Eye (tissue), 1 donor: ENCODE measurements at places on chromosomes 11 and 22.

DNA sequence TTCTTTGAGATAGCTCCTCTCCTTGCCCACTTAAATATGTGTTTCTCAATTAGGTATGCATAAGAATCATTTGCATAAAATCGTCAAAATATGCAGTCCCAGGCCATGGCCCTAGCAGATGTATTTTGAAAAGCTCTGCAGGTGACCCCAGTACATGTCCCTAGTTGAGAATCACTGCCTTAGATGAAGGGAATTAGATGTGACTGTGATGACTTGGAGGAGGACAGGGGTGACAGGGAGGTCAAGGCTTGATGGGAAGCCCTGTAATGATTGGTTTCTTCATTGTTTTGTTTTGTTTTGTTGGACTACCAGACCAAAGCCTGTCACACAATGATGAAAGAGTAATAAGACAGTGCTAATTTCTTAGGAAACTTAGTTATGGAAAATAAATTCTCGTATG is 74.4 kb downstream of the TNRC6B start:
- DNase-seq, result peak; percentile 90

GRCh38 chr11:27064086-27064485 is 23.5 kb downstream of the BBOX1 start:
- DNase-seq, result no peak

DNA sequence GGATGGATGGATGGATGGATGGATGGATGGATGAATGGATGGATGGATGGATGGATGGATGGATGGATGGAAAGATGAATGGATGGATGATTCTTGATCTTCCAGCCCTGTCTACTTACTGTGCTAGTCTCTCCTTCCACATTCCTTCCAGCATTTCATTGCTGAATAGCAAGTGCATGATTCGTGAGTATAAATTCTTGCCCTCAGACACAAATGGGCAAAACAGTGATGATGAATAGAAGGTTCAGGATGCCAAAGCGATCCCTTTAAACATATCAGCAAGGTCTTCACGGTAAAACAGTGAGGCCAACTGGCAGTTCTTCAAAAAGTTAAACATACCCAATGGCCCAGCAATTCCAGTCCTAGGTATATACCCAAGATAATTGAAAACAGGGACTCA is 400.2 kb downstream of the MN1 start:
- no peak for DNase-seq

DNA sequence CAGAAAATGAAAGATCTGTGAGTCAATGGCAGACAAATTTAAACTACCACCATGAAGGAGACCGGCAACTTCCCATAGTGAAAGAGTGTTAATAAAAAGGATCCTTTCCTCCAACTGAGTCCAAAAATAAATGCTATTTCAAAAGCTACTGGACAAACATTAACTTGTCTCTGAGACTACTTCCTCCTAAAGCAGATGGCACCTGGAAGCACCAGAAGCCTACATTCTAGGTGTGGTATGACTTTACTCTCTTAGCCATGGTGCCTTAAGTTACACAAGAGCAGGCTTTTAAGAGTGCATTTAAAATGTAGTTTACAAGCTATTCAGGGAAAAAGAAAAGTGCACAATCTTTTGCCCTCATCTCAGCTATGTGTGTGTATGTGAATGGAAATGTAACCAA is 2.5 kb downstream of the ARHGAP32 start:
- DNase-seq, result no peak

DNA sequence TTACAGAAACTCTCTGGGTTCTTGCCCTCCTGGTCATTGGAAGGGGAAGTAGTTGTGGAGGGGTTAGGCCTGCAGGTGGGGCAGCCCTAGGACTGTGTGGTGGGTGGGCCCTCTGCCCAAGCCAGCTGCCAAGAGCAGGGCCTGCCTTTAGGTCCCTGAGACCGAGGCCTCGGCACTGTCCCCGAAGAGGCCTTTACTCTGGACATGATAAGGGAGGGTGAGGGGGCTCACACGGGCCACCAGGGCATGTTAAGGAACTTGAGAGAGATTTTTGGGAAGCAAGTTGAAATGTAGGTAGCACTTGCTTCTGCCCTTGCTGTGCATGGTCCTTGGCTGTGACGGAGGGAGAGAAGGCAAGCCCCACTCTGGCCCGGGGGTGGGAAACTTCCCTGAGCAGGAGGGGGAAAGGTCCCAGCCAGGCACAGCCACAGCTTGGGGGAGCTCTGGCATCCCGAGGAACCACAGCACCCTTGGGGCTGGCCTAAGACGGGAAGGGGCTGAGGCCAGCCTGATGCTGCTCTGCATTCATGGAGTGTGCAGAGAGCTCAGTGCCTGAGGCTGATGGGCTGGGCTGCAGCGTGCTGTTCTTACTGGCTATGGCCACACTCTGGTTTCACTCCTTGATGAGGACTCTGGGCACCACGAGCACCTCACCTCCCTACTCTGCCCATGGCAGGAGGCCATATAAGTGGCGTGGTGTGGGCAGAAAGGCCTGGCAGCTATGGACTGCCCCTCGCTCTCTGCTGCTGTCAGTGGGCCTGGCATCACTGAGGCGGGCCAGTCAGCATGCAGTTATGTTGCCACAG is 7.8 kb upstream of the RANBP1 start:
- no peak for DNase-seq

DNA sequence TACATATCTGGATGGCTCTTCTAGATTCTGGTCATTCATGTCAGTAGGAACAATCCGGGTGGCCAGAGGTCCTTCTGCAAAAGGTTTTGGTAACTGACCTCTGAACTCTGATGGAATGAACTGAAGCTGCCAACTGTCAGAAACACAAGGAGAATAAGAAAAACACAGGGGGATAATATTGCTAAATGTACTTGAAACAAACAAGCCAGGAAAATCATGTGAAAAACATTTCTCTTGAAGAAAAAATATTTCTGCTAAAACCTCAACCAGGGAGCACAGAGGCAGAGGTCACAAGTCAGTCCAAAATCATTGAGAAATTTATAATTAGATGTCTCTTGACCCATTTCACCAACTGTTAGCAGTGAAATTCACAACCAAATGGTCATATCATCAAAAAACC is 35.2 kb downstream of the ALG9 start:
- no peak for DNase-seq

GRCh38 chr22:40626851-40627250 is 9.7 kb downstream of the MRTFA start:
- no peak for DNase-seq

GRCh38 chr11:97060184-97060583 is 670.4 kb downstream of the JRKL start:
- DNase-seq, result no peak

GRCh38 chr11:80722629-80723028 is 1281.8 kb upstream of the TENM4 start:
- DNase-seq, result no peak

DNA sequence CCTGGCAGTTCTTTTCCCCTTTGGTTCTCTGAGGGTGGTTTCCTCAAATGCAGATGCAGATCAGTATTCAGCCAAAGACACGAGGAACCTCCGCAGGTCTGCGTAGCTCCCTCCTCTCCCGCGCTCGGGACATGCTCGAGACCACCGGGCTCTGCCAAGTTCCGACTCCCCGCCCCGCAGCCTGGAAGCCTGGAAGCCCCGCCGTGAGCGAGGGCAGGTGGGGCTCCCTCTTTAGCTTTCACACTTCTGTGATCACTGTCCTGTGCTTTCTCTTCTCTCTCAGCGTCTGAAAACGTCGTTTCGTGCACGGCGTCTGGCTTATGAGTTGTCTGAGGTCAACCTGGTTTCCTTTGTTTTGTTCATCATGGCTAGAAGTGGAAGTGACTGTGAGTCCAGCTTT is 26.6 kb downstream of the ZBED4 start:
- no peak for DNase-seq

DNA sequence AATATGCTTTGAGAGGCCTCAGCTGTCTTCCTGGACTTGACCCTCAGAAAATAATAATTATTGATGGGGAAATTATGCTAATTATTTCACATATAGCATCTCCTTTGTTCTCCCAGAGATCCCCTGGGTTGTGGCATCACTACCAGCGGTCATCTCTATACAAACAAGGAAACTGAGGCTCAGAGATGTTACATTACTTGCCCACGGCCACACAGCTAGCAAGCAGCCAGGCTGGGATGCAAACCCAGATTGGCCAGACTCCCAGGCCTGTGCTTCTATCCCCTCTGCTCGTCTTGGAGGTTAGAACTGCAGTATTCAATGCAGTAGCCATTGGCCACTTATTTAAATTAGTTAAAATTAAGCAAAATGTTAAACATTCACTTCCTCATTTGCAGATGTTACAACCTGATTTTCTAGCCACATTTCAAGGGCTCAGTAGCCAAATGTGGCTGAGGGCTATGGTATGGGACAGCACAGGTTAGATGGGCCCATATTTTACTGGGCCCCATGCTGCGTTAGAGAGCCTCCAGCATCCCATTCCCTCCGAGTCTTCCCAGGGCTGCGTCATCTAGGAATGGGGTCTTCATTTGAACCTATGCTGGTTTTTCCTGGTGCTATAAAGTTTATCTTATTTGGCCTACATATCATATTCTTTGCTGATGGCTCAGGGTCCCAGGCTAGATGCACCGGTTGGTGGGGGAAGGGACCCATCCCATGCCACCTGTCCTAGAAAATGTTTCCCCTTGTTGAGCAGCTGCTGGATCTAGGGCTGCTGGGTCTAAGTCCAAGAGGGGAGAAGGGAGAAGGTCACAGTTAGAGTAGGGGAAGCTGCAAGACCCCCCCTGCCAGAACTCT is 2.2 kb downstream of the SLC35C1 start:
- no peak for DNase-seq

- DNase-seq, result no peak
Observed at GRCh38 chr11:31803813-31804311, 7.3 kb downstream of the PAX6 start.

GRCh38 chr22:46763051-46763705 is 728 bp downstream of the TBC1D22A start:
- peak; percentile 51 for DNase-seq

- no peak for DNase-seq
Observed at GRCh38 chr11:68999093-68999747, 13.8 kb downstream of the MRGPRF start.

GRCh38 chr11:16154715-16155396 is 201.5 kb downstream of the SOX6 start:
- no peak for DNase-seq

DNA sequence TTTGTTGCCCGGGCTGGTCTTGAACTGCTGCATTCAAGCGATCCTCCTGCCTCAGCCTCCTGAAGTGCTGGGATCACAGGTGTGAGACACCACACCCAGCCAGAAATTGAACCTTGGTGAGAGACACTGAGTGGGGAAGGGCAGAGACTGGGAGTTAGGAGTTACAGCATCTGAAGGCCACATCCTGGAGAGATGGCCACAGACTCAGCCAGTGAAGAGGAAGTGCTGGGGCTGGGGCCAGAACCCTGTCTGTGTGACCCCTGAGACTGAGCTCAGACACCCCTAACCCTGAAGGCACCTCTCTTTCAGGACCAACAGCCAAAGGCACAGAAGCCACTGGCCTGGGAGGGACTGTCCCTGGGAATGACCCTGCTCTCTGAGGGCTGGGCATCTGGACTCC is 33.8 kb downstream of the TXN2 start:
- DNase-seq, result no peak

DNA sequence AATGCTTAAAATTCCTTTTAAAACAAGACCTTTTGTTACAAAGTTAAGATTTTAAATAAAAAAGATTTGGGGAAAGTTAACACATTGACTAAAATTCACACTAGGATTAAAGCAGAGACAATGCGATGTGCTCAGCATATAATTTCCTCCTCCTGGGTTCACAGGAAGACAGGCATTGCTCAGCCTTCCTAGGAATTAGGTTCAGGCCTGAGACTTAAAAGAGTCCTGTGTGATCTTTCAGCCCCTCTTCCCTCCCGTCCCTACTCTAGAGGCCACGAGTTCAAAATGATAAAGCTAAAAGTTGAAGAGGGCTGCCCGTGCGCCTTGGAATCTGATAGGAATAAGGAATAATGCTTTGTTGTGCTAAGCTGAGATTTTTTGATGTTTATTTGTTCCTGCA is 218.6 kb downstream of the KIRREL3 start:
- DNase-seq, result no peak

DNA sequence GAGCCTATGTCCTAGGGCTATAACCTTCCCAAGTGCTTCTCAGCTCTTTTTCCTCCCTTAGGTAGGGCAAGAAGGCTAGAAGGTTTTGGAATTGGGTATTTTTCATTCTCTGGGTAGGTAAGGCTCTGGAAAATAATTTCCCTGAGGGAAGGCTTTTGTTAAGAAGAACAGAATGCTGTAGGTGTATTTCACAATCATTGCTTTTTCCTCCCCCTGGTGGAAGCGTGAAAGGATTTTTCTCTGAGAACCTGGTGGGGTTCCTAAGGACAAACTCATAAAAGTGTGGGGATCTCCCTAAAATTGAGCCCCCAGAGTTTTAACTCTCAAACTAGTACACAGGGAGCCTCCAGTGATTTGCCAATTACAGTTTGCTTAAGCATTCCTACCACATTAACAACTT is 41.1 kb upstream of the NARS2 start:
- DNase-seq, result no peak

DNA sequence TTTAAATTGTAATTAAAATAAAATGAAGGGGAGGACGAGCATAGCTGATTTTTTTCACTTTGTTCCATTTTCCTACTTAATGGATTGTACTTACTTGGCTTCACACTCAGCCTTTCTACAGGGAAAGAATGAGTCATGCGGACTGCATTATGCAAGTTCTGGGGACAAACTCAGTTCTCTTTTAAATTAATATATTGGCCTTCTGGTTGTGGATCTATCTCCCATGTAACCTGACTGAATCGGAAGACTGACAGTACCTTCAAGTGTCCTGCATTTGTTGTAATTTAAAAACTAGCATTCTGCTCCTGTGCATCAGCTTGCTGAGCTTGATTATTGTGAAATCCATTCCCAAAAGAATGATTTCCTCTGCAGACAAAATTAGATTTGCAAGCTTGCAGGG is 12.2 kb downstream of the OR8D1 start:
- peak; percentile 1 for DNase-seq

- no peak for DNase-seq
Observed at GRCh38 chr11:117913736-117914397, 15.3 kb downstream of the TMPRSS13 start.

- DNase-seq, result no peak
Observed at GRCh38 chr22:27772081-27772983, 29.2 kb downstream of the MN1 start.

GRCh38 chr11:72111300-72112142 is 974 bp downstream of the ANAPC15 start:
- DNase-seq, result peak; percentile 39

GRCh38 chr11:17526931-17527627 is 17.1 kb downstream of the USH1C start:
- no peak for DNase-seq

- no peak for DNase-seq
Observed at GRCh38 chr11:116697639-116698038, 75.1 kb downstream of the BUD13 start.

- DNase-seq, result no peak
Observed at GRCh38 chr11:111466615-111467014, 45.6 kb downstream of the BTG4 start.

- no peak for DNase-seq
Observed at GRCh38 chr11:128963744-128964325, 21.2 kb upstream of the TP53AIP1 start.

- DNase-seq, result no peak
Observed at GRCh38 chr22:18955696-18956095, 19.6 kb upstream of the PRODH start.

- no peak for DNase-seq
Observed at GRCh38 chr11:108302121-108302785, 79.4 kb downstream of the ATM start.
